Fibroblast of skin of scalp (primary cell): ENCODE measurements at places on chromosomes 3 and 15.

GRCh38 chr3:138781012-138781470 is 53.7 kb downstream of the PIK3CB start:
- no peak for DNase-seq

DNA sequence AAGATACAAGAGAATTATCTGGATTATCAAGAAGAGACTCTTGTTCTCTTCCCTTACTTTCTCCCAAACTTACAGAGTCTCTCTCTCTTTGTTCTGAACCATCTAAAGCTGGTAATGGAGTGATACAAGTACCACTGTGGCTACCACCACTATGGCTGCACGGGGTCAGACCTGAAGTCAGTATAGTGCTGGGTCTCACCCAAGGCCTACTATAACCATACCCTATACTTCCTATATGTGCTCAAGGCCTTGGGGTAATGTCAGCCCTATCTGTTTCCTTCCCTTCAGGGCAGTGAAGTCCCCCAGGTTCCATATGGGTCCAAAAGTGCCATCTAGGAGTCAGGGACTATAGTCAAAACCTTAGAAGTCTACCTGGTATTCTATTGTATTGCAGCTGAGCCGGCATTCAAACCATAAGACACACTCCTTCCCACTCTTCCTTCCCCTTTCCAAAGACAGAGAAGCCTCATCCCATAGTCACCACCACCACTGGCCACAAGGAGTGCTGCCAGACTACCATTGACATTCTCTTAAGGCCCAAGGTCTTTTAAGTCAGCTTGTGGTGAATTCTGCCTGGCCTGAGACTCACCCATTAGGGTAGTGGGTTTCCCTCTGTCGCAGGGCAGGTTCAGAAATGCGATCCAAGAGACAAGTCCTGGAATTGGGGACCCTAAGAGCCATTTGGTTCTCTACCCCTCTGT is 615.0 kb upstream of the NECTIN3 start:
- DNase-seq, result no peak

GRCh38 chr15:86139828-86140227 is 60.2 kb downstream of the AGBL1 start:
- no peak for DNase-seq

DNA sequence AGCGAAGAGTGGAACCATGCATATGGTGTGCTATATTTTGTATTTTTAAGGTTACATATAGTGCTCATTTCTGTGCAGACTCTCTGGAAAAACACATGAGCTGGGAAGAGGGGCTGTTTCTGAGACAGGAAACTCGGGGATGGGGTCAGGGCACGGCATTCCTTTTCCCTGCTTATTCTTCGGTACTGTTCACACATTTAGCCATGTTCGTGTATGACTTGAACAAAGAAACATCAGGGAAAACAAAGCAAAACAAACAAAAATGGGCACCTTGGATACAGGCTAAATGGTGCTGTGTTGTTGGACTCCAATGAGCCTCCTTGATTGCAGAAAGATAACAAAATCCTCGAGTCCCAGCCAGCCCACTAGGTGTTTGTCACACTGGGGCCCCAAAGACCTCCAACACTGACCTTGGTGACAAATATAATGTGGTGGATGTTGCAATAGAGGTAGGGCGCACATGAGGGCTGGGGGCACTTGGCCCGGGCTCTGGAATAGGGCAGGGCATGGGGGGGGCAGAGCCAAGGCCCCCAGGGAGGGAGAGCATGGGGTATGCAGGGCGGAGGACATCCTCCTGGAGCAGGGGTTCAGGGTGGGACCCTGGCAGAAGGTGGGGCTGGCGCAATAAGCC is 19.3 kb downstream of the DNASE1L3 start:
- no peak for DNase-seq

GRCh38 chr3:132225664-132226063 is 91.5 kb upstream of the ACP3 start:
- DNase-seq, result no peak

- DNase-seq, result no peak
Observed at GRCh38 chr3:16738451-16738850, 133.2 kb upstream of the DAZL start.

DNA sequence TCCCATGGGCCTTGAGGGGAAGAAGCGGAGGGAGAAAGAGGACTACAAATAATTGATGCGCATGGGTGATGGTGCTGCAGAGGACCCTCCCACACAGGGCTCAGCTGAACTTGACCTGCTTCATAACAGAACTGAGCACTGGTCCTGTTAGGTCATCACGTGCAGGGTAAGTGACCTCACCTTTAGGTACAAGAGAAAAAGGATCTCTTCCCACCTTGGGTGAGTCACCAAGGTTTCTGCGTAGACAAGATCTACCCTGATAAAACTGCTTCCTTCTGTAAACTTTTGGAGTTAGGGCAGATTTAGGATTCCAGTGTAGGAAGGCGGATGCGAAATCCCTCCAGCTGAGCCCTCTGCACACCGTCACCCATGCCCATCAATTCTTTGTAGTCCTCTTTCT is 67.1 kb downstream of the FEM1B start:
- DNase-seq, result no peak

- no peak for DNase-seq
Observed at GRCh38 chr3:174253196-174253823, 605.8 kb upstream of the NAALADL2 start.

DNA sequence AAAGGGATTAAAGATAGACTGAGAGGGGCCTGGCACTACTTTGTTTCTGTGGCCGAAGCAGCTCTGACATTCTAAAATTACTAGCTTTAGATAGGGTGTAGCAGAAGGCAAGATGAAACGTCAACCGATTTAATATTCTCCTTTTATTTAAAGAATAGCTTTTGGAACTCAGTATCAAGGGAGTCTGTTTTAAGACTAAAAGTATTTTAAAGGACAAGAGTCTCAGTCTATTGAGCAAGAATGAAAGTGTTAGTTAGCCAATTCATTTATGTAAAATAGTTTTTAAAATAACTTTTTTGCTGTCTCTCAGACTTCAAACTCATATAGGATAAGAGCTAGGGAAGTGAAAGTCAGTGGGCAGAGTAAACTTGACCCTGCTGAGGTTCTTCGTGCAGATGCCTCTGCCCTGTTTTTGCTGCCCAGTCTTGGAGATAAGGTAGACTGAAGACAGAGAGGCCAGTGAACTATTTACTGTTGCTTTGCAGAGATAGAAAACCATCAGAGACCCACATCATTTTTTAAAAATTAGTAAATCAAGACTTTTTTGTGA is 1090.9 kb downstream of the ROBO2 start:
- no peak for DNase-seq

DNA sequence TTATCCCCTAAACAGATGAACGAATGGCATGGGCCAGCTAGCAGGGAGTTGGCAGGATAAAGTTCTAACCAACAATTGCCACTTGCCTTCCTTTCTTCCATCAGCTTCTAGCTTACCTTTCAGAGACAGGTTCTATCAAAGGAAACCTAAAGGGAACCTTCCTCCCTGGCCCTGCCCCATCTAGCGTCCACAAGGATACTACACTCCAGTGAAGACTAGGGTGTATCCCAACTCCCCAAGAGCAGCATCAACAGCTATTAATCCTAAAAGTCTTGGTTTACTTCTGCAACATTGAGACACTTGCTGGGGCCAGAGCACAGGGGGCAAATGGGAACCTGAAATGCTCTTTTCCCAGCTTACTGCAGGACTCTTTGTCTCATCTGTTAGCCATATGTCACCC is 37.0 kb upstream of the TMC3 start:
- DNase-seq, result no peak

- DNase-seq, result no peak
Observed at GRCh38 chr3:118067439-118067838, 967.2 kb downstream of the IGSF11 start.

DNA sequence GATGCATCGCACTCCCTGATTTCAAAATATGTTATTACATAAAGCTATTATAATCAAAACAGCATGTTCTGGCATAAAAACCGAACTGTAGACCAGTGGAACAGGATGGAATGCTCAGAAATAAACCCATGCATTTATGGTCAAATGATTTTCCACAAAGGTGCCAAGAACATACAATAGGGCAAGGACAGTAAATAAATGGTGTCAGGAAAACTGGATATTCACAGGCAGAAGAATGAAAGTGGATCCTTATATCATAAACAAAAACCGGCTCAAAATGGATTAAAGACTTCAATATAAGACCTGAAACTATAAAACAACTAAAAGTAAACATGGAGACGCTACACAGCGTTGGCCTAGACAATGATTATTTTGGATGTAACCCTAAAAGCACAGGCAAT is 22.6 kb downstream of the USP50 start:
- DNase-seq, result peak; percentile 14

- no peak for DNase-seq
Observed at GRCh38 chr3:104286645-104287044, 1080.1 kb upstream of the ALCAM start.

DNA sequence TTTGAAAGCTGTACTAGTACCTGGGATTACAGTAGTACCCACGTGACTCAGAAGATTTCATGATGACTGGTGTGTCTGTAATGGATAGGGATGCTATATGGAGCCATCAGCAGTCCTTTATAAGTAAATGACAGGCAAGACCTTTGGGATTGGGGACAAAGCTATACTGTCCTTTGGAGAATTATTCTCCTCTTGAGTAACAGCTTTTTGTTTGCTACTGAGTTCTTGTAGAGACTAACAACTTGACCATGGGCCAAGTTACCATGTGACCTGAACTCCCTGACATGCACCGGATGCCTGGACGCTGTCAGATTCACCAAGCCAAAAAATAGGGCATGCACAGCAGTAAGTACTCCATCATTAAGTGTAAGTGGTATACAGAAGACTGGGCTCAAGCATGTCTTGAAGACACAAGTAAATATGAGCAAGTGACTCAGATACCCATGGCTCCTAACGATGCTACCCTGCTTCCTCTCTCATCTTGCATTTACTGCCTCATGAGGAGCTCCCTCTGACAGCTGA is 12.9 kb downstream of the SEC11A start:
- no peak for DNase-seq

DNA sequence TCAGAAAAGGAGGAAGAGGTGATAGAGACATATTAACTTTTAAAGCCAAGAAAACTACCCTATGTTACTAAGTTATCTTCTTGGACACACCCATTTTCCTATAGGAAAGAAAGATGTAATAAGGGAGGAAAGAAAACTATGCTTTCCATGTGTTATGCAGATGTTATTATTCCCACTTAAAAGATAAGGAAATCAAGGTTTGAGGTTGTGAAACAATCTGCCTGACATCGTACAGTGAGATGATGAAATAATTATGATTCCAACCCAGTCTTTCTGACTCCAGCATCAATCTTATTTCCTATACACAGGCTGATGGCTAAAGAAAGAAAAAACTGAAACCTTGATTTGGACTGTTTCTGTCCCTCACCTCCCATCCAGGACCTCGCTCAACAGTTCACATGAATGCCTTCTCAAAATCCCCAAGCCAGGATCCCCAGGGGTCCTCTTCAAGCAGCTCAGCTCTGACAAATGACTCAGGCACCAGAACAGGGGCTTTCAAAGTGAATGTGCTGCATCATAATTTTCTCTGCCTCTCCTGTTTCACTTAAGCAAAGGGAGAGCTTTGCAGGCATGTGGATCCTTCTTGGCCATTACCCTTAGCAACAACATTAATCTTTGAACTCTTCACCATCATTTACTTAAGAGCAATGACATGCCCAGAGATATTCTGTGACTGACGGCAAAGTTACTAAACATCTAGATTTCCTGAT is 12.4 kb upstream of the EID1 start:
- peak; percentile 87 for DNase-seq

GRCh38 chr3:12300137-12300536 is 11.3 kb downstream of the PPARG start:
- no peak for DNase-seq

GRCh38 chr3:190375246-190375645 is 12.7 kb upstream of the CLDN16 start:
- DNase-seq, result no peak

GRCh38 chr3:27686642-27687041 is 35.5 kb downstream of the EOMES start:
- DNase-seq, result peak; percentile 75

GRCh38 chr3:20073683-20074082 is 33.4 kb downstream of the KAT2B start:
- no peak for DNase-seq

DNA sequence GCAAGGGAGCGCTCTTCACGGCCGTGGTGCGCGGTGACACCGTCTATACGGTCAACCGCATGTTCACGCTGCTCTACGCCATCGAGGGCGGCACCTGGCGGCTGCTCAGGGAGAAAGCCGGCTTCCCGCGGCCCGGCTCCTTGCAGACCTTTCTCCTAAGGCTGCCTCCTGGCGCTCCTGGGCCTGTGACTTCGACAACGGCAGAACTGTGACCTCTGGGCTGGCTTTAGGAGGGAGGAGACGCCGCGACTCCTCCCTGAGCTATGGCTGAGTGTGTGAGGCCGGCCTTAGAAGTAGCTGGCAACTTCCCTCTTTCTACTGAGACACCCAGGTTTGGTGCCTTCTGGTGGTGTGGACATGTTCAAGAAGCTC is 1.4 kb downstream of the KBTBD13 start:
- peak; percentile 53 for DNase-seq

DNA sequence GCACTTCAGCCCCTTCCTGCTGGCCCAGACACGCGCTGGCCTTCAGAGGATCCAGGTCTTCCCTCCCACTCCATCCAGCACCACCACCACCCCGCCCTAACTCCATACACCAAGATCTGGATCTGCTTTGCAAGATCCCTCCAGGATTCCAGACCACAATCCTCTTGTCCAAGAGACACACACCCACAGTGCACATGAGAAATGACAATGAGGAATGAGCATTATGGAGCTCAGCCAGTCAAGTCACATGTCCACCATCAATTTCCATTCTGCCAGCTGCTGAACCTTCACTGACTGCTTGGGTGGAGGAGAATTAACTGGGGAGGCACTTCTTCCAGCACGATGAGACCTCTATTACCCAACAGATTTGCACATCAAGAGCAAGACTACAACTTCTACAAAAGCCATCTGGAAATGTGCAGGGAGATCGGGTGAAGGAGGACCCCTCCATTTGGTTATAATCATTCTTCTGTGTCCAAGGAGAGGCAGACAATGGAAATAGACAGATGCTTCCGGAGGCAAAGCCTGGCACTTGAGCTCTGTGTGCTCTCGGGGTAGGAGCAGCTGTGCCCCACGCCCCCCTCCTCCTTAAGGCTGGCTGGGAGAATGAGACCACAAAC is 12.3 kb upstream of the SPATA12 start:
- peak; percentile 44 for DNase-seq
